ENCODE measurements at places on chromosomes 16 and 17.

DNA sequence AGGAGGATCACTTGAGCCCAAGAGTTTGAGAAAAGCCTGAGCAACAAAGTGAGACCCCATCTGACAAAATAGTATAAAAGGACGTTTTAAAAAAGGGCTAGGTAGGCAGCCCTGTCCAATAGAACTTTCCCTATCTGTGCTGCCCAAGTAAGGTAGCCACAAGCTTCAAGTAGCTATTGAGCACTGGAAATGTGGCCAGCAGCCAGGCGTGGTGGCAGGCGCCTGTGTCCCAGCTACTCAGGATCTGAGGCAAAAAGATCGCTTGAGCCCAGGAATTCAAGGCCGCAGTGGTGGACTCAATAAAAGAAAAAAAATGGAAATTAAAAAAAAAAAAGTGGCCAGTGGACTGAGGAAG lies 1.5 kb upstream of the NQO1 start:
- DNase-seq = no peak

GRCh38 chr16:1057252-1057932 lies 15.2 kb upstream of the SSTR5 start:
- no peak for DNase-seq

- DNase-seq = peak; percentile 84
Observed at GRCh38 chr17:68383443-68384321, 73.6 kb downstream of the WIPI1 start.

GRCh38 chr17:80034791-80035686 lies 633 bp downstream of the TBC1D16 start:
- DNase-seq = no peak

DNA sequence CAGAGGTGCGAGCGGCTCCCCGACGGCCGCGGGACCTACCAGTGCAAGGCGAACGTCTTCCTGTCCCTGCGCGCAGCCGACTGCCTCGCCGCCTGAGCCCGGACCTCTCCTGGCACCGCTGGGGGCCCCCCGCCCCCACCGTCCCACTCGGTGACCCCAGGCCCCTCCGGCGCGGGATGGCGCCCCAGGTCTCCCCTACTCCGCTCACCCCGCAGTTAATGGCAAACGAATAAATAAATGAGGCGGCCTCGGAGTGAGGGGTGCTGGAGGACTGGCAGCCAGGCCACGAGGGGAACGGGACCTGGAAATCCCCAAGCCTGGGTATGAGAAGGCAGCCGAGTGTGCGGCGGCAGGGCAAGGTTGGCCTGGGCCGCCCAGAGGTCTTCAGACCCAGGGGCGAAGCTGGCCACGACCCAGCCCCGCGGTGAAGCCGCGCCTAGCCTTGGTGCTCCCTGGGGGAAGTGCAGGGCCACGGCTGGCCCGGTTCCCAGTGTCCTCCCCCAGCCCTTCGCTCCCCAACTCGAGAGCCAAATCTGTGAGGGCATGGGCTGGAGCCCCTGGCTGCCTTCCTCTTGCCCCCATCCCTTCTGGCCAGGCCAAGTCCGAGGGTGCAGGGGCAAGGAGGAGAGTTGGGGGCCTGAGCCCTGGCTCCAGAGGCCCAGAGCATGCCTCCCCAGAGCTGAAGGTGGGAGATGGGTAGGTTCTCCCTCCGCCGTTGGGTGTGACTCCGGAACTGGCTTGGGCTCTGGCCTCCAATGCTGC lies 796 bp downstream of the NPB start:
- DNase-seq = no peak

DNA sequence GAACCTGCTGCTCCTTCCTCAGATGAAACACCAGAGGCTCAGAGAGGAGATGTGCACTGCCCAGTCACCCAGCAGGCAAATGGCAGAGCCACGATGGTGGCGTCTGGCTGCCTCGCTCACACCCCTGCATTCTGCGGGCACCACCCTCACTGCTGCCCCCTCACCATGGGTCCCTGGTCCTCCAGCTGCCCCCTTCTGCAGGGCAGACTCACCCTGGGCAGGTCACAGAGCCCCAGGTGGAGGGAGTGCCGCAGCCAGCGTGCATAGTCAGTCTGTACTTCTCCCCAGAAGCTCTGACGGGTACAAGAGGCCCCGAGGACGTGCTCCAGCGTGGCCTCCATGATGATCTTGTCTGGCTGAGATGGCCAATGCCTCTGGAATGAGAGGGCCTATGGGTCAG lies 52.9 kb downstream of the RMI2 start:
- DNase-seq = no peak

DNA sequence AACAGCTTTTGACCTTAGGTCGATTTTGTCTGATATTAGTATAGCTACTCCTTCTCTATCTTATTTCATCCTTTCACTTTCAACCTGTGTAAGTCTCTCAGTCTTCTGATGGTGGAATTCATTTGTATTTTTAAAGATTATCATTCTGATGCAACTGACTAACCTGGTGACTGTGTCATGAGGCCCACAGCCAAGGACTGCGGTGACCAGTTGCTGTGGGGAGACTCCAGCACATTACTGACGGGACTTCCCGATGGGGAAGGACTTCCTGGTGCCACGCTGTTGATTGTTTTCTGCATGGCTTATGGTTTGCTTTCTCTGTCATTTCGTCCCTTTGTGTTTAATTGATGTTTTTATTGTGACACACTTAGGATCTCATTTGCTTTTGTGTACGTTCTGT lies 34.2 kb downstream of the RMI2 start:
- DNase-seq = no peak

- no peak for DNase-seq
Observed at GRCh38 chr17:17140590-17140980, 65.5 kb downstream of the PLD6 start.

DNA sequence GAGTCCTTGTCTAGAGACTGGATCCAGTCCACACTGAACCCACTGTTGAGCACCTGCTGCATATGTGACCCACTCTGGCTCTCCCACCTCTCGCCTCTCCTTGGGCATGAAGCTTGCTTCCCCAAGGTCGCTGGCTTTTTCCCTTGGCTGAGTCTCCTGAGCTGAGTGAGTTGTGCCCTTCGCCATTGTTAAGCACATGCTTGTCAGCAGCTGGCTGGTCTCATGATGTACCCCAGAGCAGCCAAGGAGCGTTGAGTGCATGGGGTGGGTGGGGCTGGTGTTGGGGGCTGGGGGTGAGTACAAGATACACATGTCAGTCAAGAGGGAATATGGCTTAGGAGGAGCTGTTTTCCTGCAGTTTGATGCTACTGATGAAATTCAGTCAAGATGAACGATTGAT lies 165.6 kb downstream of the SNX29 start:
- no peak for DNase-seq

- DNase-seq = no peak
Observed at GRCh38 chr17:72092710-72093322, 28.0 kb upstream of the SOX9 start.

- no peak for DNase-seq
Observed at GRCh38 chr17:31002047-31002446, 31.2 kb downstream of the RNF135 start.

DNA sequence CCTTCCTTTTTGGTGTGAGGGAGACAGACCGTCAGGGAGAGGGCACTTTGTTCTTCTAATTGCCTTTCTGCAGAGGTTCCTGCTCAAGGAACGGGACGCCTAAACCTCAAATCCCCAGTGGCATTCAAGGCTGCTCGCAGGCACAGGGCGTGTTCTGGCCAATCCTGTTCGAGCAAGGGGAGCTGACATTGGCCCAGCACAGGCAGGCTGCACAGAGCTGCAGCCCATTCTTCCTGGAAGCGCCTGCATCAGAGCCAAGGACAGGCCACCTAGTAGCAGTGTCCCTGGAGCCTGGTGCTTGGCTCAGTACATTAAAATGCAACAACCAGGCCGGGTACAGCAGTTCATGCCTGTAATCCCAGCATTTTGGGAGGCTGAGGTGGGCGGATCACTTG lies 72.2 kb upstream of the CREBBP start:
- DNase-seq = no peak

DNA sequence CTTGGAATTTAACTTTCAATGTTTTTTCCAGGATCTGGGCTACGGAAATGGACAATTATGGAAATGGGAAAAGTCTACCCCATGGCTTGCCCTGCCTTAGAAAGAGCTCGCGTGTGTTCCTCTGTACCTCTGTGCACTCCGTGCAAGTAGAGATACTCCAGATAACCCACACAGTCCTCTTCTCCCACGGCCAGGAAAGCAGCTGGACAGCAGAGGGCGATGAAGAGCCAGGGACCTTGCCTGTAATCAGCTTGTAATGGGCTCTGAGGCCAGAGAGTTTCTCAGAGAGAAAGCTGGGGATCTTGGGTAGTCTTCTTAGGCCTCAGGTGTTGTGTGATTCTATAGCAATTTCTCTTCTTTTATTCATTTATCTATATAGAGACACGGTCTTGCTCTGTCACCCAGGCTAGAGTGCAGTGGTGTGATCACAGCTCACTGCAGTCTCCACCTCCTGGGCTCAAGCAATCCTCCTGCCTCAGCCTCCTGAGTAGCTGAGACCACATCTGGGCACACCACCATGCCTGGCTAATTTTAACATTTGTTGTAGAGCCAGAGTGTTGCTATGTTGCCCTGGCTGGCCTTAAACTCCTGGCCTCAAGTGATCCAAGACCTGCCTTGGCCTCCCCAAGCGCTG lies 2.4 kb upstream of the SOCS7 start:
- peak; percentile 75 for DNase-seq

DNA sequence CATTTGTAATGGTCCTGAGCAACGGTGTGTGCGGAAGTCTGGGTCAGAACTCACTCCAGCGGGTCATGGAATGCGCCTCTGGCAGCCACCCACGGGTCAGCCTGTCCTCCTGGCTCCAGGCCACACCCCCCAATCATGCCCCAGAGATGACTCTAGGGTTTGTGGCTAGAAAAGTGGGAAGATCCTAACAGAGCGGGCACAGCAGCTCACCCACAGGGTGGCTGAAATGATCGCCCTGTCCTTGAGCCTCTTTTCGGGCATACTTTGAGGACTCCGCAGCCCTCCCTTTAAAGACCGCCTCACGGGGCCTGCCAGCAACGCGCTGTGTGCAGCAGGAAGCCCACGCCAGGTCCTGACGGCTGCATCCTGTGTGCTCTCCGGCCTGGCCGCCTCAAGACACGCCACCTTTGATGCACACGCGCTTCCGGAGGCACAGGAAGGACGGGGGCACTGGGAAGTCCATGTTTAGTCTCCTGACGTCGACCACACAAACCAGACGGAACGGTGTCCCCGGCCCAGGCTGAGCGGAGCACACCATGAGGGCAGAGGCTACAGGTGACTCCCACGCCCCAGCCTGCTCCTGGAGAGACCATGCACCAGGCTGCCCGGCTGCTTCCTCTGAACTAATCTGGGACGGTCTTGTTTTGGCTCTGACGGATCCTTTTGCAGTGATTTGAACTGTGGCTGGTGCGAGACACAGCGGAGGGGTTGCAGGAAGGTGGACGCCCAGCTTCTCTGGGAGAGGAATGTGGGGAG lies 92.9 kb downstream of the TBC1D16 start:
- no peak for DNase-seq

GRCh38 chr16:84292011-84292410 lies 2.7 kb upstream of the WFDC1 start:
- no peak for DNase-seq

DNA sequence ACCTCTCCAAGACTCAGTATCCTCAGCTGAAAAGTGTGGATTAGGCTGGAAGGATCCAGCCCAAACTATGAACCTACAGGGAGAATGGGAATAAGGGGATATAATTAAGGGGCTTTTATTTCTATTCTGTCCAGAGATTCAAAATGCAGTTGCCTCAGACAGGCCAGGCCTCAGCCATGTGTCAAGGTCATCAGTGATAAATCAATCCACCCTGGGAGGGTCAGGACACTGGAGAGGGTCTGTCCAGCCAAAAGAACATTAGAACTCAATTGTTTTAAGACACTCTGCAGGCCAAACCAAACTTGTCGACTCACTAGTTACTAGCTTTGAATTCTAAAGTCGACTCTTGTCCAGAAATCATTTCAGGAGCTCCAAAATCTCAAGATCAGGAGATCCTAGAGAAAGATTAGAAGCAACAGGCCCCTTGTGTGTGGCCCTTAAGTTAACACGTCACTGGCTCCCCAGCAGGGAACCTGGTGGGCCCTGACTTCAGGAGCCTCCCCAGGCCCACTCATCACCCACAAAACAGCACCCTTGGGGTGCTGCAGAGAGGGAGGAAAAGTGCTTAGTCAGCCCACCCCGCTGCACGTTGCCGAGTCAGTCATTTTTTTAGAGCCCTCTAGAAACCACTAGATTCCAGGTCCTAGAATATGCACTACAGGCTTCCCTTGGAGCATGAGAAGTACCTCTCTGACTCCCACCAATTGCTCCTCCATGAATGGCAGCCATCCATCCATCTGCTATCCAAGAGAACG lies 156.8 kb downstream of the XYLT1 start:
- DNase-seq = no peak

DNA sequence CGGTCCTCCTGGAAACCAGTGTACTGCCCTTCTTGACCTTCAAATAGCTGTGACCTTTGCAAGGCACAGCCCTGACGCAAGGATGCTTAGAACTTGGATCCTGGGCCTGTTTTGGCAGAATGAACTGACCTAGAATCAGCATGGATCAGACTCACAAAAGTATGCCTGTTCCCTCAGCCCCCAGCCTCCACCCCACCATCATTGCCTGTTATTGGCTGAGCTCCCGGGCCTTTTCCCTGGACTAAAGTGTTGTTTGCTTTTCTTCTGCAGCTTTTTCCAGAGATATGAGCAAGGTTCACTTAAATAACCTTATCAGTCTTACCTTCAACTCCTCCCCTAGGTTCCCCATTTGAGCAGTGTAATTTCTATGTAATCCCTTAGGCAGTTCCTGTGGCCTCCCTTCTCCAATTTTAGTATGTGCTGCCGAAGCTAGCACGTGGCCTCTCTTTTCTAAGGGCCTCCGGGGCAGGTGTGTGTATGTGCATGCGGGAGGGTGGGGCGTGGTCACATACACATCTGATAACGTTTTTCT lies 347.4 kb downstream of the MAF start:
- no peak for DNase-seq

DNA sequence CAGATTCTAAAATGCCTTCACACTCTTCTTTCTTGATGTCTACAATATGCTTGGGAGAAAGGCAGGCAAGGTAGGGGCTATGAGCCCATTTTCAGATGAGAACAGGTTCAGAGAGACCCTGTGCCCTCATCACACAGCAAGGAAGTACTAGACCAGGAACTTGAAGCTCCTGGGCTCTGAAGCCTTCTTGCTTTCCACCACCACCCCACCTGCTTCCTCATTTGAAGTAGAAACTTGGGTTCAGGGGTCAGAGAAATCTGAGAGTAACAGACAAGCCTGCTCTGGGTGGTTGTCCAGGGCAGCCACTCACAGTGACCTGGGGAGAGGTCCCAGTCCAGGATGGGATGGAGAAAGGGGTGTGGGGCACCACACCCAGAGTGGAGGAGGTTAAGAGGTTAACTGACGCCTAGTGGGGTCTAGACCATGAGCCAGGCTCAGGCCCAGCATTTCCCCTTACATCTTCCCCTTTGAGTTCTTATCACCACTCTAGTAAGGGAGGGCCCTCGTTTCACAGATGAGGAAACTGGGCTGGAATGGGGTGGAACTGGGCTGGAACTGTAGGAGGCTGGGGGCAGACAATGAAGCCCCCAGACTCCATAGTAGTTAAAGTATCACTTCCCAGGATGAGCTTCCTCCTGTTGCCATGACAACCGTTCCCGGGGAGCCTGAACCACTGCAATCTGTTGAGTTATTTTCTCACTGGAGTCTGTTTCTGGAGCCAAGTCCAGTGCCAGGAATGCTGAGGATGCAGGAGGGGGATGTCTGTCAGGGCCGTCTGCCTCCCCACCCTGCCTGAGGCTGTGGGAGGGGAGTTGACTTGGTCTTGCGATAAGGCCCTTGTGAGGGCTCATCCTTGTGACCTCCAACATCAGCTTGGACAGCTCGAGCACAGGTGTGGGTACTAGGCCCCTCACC lies 16.2 kb upstream of the PHF12 start:
- DNase-seq = no peak

GRCh38 chr16:89197033-89197632 lies 3.2 kb downstream of the SLC22A31 start:
- DNase-seq = no peak
